ENCODE measurements at places on chromosomes 5 and 9.

- no peak for DNase-seq
These were observed 25.2 kb upstream of the ENTREP1 start for GRCh38 chr9:69299826-69300225.

- DNase-seq: no peak
These were observed 97.3 kb upstream of the SH3GL2 start for GRCh38 chr9:17481565-17481964.

- DNase-seq: peak; percentile 79
These were observed 71.9 kb downstream of the MVB12B start for GRCh38 chr9:126398403-126399058.

- DNase-seq: no peak
These were observed 451.3 kb downstream of the NFIB start for GRCh38 chr9:13862654-13863053.

- no peak for DNase-seq
These were observed 39.3 kb upstream of the HMHB1 start for GRCh38 chr5:143772621-143773020.

- DNase-seq: no peak
These were observed 400.0 kb upstream of the PDE4D start for GRCh38 chr5:60293518-60293917.

- no peak for DNase-seq
These were observed 20.3 kb upstream of the TERT start for GRCh38 chr5:1315018-1315708.

Data from urothelium cell line (cell line).